ENCODE measurements at places on chromosomes 2 and 18.

- DNase-seq: no peak
Measured at GRCh38 chr18:49756671-49757362, 56.5 kb downstream of the ACAA2 start.

GRCh38 chr2:238925281-238925680 lies 77.4 kb downstream of the TWIST2 start:
- no peak for DNase-seq

- DNase-seq: no peak
Measured at GRCh38 chr18:51480407-51481261, 283.2 kb upstream of the MEX3C start.

GRCh38 chr2:182818925-182819324 lies 47.5 kb downstream of the FRZB start:
- peak; percentile 64 for DNase-seq

GRCh38 chr18:22713511-22713910 lies 219.6 kb upstream of the RBBP8 start:
- DNase-seq: no peak

DNA sequence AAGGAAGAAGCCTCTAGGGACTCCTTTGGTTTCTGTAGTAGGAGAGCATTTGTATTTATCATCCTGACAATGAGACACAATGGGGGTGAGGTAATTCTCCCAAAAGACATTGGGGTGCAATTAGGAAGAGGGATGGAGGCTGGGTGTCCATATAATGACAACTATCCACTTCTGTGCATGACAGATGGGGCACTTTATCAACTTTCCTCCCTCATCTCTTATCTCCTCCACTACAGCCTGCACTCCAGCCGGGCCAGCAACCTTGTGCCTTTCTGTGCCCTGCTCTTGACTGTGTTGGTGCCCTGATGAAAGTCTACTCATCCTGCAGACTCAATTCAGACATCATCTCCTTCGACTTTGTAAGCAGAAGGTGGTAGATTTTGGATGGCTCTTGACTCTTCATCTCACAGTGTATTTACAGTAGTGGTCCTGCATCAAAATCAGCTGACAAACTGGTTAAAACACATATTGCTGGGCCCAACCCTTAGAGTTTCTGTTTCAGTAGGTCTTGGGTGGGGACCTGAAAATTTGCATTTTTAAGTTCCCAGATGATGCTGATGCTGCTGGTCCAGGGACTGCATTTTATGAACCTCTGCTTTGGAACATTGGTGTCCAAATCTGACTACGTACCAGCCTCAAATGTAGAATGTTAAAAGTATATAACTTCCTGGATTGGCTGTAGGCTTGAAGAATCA lies 40.8 kb upstream of the CFAP36 start:
- DNase-seq: no peak

DNA sequence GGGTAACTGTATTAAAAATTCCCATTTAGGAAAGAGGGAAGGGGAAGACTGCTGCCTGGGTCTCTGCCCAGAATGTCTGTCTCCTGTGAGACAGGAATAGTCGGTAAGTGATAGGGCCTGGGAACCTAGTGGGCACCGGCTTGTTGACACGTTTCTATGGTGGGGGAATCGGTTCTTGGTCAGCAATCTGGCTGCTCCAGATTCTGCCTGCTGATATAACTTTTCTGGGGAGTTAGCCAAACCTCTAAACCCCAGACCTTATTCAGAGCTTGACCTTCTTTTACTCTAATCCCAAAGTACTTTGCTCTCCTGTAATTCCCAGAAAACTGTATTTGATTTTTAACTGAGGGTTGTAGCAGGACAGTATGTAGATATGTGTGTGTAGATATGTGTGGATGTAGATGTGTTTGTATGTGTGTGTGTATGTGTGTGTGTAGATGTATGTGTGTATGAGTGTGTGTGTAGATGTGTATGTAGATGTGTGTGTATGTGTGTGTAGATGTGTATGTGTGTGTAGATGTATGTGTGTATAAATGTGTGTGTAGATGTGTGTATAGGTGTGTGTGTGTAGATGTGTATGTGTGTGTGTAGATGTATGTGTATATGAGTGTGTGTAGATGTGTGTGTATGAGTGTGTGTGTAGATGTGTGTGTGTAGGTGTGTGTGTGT lies 61.8 kb upstream of the TXNDC2 start:
- no peak for DNase-seq

DNA sequence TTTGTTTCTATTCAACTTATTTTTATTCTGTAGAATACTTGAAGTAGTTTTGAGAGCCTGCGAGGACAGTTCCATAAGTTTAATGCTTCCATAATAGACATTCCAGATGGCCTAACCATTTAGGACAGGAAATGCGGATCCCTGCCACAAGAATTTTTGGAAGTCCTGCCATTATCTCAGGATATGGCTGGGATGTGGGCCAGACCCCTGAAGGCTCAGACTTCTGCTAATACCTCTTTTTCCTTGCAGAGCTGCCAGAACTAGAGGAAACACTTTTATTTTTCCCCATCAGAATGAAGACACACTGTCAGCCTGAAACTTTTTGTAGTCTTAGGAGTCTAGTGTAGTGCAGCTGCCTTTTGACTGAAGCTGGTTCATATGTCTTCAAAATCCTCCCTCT lies 806.5 kb downstream of the TDRD15 start:
- DNase-seq: no peak

- no peak for DNase-seq
Measured at GRCh38 chr2:191707542-191707941, 29.6 kb downstream of the NABP1 start.

GRCh38 chr2:8677646-8678592 lies 3.9 kb upstream of the ID2 start:
- DNase-seq: peak; percentile 98

DNA sequence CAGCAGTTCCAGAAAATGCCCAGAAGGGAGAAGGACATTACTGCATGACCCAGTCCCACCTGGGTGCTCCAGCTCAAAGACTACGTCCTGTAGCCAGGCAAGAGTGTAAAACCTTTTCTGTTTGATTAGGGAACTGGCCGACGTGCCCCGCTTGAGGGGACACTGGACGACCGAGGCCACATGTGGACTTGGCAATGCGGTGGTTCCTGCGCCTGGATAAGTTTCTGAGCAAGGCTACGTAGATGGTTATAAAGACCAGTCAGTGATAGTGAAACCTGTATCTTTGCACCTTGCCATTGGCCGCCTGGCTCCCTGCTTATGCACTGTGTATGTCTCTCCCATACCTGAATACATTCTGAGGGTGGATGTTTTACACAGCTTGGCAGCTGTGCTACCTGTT lies 567.0 kb upstream of the CRIM1 start:
- no peak for DNase-seq

DNA sequence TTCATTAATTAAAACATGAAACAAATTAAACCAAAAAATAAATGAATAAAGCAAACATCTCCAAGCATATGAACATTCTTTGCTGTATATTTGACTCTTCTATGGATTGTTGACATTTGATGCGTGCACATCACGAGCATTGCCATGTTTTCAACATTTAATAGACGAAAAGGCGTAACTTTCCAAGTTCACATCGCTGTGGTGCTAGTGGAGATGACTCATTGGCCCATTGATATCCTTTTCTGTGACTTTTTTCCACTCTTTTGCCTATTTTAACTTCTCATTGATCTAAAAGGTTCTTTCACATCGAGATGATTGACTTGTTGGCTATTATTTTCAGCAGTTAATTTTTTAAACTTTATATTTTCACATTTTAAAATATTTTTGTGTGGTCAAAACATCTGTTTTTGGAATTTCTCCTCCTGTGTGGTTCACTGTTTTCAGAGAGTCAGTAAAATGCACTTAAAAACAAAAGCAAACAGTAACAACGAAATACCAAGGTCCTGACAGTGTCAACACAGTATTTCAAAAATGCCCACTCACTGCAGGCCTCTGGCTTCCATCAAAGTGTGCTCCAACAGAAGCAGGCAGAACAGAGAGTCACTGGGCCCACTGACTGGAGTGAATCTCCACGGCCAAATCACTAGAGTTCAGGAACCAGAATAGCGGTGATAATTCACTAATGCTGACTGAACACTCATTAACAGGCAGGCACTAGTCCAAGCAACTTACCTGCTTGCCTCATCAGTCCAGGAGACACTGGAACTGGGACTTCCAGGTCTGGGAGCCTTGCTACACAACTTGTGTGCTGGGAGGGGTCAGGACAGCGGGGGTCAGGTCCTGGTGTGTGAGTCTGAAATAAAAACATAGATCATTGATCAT lies 372.2 kb upstream of the SMIM21 start:
- DNase-seq: peak; percentile 96
